Smooth muscle cell of trachea (primary cell): ENCODE measurements at places on chromosomes 12 and 14. TPM values are rescaled to one million over a fixed set of nuclear protein-coding genes. Genes with fewer than 3 reads are reported as not detected.

C14orf180 gene
- total RNA-seq = not detected in 2 replicates

TMEM179 gene
- not detected in 2 replicates for total RNA-seq

LRRC10 gene
- total RNA-seq = not detected in 2 replicates

MYO1H gene
- total RNA-seq = not detected in 2 replicates
